Activated T-helper 1 cell treated with anti-CD3 and anti-CD28 coated beads, Interleukin-2, amount 50 U/mL, for 16 hours (primary cell): ENCODE measurements at places on chromosomes 7 and 10.

DNA sequence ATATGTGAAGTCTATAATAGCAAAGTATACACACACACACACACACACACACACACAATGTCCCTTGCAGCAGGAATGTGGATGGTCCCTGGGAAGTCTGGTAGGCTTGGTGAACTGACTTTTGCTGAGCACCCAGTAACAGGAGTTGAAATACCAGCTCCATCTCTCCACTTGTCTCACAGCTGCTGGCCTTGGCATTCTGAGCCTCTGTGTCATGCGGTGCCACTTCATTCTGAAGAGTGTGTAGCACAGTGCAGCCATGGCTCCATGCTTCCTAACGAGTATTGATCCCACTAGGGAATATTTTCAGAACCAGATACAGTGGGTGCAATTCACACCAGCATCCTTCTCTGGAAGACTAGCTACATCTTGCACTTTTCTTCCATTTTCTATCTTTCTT is 192.4 kb downstream of the ADARB2 start:
- DNase-seq = no peak

DNA sequence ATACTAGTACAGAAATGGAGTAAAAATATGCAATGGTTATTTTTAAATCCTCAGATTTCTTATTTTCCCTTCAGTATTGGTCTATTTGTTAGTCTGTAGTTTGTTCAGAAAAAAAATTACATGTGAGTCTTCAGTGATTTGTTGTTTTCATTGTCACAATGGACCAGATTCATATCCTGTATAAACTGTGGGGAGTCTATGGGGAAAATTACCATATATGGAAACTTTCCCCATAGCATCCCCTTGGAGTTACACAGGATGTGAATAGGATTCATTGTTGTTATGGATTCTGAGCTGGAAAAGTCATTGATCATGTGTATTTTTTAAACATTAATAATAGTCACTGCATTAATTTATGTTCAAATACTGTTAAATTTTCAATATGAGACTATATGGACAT is 72.6 kb downstream of the ST7 start:
- no peak for DNase-seq

DNA sequence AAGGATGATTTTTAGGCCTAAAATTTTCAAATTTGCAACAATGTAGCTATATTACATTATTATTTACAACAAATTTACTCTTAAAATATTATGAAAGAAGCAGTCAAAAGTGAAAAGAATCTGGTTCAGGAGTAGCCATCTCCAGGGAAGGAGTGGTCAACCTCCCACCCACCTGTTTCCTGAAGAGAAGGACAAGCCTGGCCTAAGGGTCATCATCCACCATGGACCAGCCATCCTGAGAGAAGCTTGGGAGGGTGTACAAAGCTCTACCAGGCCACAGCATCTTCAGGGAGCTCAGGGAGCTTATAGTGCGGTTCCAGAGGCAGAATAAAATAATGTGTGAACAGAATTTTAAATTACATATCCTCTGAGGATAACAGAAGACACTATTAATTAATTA is 38.1 kb downstream of the COL1A2 start:
- DNase-seq = no peak

- no peak for DNase-seq
Measured at GRCh38 chr10:63633677-63634487, 112.7 kb downstream of the REEP3 start.

DNA sequence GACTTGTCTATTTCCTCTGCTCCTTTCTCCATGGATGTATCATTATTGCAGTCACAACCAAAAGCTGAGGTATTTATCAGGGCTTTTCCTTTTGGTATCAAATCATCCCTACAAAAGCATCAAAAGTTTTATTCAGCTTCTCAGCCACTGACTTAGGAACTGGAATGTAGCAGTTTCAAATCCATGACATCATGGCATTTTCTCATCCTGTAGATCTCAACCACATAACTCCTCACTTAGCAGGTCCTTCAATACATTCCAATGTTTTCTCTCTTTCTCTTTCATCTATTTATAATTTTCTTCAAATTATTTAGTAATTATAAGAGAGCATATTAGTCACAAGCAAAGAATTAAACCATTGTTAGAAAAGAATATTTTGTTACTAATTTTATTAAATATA is 537.4 kb upstream of the SORCS1 start:
- no peak for DNase-seq

DNA sequence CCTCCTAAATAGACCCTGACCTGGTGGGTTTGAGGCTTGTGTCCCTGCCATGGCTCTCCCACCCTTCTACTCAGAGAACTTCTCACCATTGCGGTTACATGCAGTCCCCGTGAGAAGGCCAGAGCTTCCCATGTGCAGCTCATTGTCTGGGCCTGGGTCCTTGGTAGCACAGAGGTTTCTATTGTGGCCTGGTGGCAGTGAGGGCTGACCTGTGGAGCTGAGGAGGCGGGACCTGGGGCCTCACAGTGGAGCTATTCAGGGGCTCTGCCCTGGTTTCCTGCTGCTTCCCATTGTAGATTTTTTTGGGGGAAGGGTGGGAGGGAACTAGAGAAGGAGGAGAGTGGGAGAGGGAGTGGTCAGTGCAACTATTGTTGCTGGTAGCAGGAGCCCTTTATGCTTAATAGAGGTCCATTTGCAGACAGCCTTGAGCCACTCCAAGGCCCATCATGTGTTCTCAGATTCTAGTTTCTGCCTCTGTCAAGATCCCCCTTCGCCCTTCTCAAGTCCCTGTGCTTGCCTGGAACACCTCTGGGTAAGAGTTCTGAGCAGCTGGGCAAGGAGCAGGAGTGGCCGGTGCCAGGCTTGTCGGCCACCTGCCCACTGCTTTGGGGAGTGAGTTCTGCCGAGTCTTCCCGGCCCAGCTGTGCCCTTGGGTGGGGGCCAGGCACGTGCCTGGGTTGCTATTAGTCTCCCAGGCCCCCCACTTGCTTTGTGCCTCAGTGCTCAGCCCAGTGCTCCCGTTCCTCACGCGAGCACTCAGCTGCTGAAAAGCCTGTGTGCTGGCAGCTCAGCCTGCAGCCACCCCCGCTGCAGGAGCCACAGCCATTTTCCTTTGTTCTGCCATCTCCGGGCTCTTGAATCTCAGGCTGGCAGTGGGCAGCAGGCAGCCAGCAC is 10.7 kb downstream of the TSPAN14 start:
- DNase-seq = no peak

GRCh38 chr10:121822724-121823123 is 105.1 kb downstream of the ATE1 start:
- no peak for DNase-seq

- no peak for DNase-seq
Measured at GRCh38 chr10:9262770-9263169, 1208.3 kb downstream of the GATA3 start.

DNA sequence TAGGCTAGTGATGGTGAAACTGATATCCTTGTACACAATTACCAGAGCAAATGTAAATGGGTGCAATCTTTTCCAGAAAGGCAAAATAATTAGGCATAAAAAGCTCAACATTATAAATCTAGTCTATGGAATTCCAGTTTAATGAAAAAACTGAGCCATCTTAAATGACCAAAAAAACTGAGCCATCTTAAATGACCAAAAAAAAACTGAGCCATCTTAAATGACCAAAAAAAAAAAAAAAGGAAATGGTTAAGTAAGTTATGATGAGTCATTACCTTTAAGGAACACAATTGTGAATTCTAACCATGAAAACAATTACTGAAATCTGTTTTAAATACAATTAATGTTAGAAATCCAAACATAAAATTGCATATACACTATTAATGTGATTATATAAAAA is 25.3 kb downstream of the USP6NL start:
- no peak for DNase-seq

GRCh38 chr7:112089551-112089950 is 116.6 kb downstream of the DOCK4 start:
- DNase-seq = no peak

DNA sequence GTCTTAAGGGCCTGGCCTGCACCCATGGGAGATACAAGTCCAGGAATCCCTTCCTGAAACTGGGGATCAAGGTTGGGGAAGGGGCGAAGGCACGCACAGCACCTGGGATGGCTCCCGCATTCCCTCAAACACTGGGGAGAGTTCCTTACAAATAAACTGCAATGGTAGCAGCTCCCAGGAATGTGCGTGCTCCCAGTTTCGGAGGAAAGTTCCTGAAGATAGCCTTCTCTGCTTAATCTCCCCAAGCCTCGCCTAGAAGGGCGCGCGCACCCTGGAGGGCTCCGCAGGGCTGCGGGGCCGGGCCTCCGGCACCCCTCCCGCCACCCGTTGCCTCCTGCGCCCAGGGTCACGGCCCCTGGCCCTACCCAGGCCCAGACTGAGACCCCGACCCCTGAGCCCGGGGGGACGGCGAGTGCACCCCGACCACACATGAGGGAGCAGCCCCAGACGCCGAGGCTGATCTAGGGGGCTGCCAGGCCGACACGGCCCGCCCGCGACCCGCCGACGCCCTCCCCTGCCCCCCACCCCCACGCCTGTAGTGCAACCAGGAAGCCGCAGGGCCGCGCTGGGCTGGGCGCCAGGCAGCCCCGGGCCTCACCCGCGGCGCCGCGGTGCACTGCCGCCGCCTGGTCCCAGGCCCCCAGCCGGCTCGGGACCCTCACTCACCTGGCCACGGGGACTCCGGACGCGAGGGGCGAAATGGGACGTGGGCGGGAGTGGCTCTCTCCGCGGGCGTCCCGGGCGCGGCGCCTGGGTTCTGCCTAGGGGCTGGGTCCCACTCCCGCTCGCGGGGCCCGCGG is 460 bp downstream of the ANXA11 start:
- DNase-seq = peak; percentile 7

DNA sequence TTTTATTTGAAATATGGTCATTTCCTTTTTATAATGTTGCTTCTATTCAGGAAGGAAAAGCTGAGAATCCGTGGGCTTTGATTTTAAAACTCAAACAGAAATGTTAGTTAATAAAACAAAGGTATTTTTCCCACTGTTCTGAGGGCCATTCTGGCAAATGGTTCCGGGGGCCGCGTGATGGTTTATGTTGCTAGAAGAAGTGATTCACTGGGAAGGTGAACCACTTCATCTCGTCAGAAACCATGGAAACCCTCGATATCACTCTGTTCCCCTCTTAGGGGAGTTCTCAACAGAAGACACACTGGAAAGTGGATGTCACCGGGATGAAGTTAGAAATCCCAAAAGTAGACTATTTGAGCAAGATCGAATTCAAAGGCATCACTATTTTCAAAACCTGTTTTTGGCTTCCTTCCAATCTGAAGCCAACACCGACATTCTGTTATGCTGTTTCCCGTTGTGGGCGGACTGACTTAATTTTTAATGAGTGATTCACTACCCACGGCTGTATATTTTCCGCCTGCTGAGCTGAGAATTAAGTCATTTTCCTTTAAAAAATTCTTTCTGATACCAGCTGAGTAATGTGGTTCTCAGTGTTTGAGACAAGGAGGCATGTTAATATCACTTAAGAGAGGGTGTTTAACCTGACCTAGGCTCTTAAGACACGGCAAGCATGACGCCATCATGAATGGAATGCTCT is 84.1 kb downstream of the PTPRE start:
- peak; percentile 33 for DNase-seq

DNA sequence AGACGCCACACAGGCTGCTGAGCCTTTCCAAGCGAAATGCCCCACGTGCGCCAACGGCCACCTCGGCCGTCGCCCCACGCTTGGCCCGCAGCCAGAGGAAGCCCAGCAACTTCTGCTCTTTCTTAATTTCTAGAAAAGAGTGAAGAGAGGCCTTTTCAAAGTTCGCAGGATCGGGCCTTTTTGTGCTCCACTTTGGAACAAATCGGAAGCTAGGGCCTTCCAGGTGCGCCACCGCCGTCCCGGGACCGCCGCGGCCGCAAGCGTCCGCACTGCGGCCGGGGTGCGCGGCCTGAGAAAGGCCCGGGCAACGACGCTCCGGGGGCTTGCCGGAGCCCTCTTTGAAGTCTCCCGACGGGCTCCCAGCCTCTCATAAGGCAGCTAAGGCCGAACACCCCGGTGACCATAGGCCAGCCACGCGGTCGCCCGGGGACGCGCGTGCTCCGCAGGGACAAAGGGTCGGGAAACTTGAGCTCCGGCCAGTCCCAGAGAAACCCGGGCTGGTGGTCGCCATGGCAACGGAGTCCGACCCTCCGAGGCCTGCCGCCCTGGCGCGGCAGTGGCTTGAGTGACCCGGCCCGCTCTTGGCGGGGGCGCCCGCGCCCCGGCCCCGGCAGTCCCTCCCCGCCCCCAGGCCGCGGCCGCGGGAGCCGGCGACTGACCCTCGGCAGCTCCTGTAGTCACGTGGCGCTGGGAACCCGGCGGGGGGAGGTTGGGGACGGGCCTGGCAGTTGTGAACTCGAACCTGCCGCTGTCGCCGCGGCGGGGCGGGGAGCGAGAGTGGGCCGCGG is at the start of gene REPIN1:
TSS of gene REPIN1 (plus strand) at position 727 of the 788 bp plus-strand sequence. CDS start 890 bp downstream, outside the sequence.
- DNase-seq = peak; percentile 67

DNA sequence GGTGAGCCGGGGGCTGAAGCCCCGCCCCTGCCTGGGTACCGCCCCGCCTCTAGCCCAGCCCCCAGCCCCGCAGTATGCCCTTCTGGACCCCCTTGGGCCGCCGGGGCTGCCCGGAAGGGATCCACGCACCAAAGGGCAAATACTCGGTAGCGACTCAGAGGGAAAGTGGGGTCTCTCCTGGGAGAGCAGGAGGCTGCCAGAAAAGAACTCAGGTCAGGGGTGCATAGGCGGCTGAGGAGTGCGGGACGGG is 796 bp downstream of the FBXL15 start:
- no peak for DNase-seq

DNA sequence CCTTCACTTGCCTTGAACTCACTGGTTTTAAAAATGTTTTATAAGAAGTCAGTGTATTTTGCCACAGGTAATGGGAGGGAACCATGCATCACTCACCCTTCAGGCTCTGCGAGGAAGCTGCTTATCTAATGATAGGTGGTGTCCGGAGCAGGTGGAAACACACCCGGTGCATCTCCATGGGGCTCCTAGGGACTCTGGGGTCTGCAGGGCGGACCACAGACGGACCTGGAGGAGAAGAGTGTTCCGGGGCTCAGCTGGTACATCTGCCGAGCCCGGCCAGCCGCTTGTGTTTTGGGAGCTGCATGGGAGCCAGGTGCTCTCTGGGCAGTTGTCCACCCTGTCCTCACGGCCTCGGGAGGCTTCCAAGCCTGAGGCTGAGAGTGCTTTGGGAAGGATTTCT is 7.3 kb downstream of the LRRC27 start:
- DNase-seq = no peak

- DNase-seq = no peak
Measured at GRCh38 chr10:113957013-113957412, 86.7 kb upstream of the ADRB1 start.

- no peak for DNase-seq
Measured at GRCh38 chr7:27239387-27240014, 3.1 kb upstream of the EVX1 start.

DNA sequence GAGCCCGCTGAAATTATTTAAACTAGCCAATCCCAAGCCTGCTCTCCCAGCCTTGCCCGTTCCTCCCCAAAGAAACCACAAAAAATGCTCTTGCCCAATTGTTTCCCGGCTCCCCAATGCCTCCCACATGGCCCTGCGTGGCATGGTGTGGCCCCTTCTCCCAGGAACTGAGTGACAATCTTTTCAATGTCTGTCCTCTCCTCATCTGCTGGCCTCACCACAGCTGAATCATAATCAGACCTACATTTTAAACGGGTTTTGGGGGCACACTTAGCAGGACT is 201.5 kb downstream of the PRPF18 start:
- no peak for DNase-seq
